ENCODE measurements at places on chromosomes 5 and 9. TPM values are rescaled to one million over a fixed set of nuclear protein-coding genes. Genes with fewer than 3 reads are reported as not detected.
A peak's percentile ranks its signal among the peaks of the same experiment; 100 is the strongest.

The TEX48 gene
- polyA plus RNA-seq, result not detected

The SLC6A18 gene
- not detected for polyA plus RNA-seq

The NOXA1 gene
- polyA plus RNA-seq, result 14.9 TPM

The HRH2 gene
- 12.7 TPM for polyA plus RNA-seq

The PLPP7 gene
- 42.5 TPM for polyA plus RNA-seq

The MEIKIN gene
- polyA plus RNA-seq, result not detected

DNA sequence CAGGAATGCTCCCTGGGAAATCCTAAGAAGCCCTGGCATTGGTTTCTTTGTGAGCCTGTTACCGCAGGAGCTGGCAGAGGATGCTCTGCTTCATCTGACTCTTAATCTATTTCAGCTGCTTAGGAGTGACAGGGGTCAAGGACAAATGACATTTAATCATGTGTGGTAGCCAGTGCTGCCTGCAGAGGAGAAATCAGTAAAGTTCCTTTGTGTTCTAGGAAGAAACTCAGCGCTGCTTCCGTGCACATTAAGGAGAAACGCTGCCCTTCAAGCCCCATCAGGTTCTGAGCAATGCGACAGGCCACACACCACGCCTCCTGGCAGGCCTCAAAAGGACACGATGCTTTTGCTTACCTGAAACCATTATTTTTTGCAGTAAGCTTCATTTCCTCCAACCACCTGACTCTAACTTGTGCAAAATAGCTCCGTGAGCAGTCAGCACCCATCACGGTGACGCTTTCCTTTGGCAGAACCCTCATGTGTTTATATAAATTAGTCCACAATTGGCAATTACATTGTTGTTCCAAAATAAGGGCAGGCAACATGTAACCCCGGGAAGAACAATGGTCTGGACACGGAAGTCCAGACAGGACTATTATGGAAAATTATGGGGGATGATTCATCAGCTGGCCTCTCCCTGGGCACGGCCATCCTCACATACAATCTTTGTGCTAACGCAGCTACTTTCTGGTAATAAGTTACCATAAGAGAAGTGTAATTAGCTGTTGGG is 387.9 kb upstream of the DAP start:
- DNase-seq, result no peak
- no peaks in the 10 kb centered on the region for H3K36me3 ChIP-seq
- H3K27ac ChIP-seq, result no peak overlapping the region
- peaks cover 7% of the 10 kb centered on the region for H3K4me1 ChIP-seq
- no peak overlapping the region for H3K4me3 ChIP-seq

DNA sequence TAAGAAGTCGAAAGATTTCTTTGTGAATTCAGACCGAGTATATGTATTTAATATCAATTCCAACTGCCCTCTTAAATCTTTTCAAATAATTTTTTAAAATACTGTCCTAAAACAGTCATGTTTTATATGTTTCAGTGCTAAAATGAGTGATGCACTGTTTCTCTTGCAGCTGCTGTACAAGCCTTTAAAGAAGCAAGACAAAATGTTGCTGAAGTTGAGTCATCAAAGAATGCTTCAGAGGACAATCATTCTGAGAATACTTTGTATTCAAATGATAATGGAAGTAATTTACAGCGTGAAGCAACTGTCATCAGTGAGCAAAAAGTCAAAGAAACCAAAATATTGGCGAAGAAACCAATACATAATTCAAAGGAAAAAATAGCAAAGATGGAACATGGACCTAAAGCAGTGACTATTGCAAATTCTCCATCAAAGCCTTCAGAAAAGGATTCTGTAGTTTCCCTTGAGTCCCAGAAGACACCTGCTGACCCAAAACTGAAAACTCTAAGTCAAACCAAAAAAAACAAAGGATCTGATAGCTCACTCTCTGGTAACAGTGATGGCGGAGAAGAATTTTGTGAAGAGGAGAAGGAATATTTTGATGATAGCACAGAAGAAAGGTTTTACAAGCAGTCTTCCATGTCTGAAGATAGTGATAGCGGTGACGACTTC is 58.0 kb downstream of the LOX start:
- no peak for DNase-seq
- H3K27ac ChIP-seq, result no peak overlapping the region
- no peaks in the 10 kb centered on the region for H3K27me3 ChIP-seq

DNA sequence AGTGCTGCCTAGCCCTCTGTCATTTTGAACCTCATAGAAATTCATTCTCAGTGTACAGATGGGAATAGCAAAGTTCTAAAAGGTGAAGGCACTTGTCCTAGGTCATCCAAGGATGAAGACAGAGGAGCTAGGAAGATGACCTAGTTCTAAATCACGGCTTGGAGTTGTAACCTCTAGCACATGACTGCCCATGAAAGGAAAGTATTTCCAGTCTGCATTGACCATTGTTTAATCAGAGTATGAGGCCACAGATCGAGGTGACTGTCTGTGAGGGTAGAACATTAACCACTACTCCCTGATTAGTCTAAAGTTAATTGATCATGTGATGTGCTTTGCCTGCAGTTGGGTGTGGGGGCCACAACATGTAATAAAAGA is 674 bp upstream of the TNFSF15 start:
- no peaks in the 10 kb centered on the region for H3K4me1 ChIP-seq
- DNase-seq, result no peak
- no peaks in the 10 kb centered on the region for H3K36me3 ChIP-seq
- peaks cover 96% of the 10 kb centered on the region for H3K27me3 ChIP-seq
- H3K4me3 ChIP-seq, result no peak overlapping the region
- H3K27ac ChIP-seq, result no peak overlapping the region

DNA sequence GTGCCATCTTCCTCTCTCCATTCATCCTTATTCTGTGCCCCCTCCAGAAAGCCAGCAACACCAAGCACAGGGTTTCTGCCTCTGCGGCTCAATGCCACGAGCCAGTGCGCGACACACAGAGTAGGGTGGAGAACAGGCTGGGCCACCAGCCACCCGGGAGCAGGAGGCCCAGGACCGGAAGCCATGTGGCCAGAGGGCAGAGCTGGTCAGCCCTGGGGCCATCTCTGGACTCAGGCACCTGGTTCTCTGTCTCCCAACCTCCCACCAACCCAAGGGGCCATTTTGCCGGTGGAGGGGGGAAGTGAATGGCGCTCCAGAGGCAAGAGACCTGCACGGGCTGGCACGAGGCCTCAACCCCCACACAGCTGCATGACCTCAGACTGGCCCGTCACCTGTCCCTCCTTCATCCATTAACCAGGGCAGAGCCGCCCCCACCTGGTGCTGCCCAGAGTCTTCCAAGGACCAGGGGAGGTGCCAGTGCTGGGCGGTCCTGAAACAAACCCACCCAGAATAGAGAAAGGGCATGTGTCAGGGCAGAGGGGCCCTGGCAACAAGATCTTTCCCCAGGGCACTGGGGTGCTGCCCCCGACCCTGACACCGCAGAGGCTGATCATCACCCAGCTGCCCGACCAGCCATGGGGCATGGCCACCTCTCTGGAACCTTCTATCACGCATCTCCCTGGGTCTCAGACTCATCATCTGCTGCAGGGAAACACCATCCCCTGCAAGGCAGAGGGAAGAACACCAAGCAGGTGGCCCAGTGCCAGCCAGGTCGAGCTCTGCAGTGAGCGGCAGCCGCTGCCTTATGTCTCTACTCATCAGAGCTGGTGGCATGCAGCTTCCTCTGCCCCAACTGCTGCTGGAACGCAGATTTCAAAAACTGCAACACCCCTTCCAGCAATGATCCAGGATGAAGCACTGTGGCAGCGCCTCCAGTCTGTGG is 11.9 kb downstream of the VAV2 start:
- no peak for DNase-seq
- H3K4me1 ChIP-seq, result peaks cover 10% of the 10 kb centered on the region
- no peaks in the 10 kb centered on the region for H3K27me3 ChIP-seq
- H3K36me3 ChIP-seq, result no peaks in the 10 kb centered on the region

DNA sequence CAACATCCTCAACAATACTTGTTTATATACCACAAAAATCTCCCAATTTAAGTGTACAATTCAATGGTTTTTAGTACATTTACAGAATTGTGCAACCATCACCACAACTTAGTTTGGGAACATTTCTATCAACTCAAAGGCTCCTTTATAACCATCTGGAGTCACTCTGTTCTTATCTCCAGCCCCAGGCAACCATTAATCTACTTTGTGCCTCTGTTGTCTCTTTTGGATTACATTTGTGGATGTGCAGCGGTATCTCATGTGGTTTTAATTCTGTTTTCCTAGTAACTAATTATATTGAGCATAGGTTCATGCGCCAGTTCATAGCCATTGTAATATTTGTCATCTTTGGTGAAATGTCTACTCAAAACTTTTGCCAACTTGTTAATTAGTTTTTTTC is 14.4 kb downstream of the ADAMTS19 start:
- no peaks in the 10 kb centered on the region for H3K27me3 ChIP-seq
- no peak overlapping the region for H3K27ac ChIP-seq
- DNase-seq, result no peak

GRCh38 chr5:180802325-180803180 is at the start of gene MGAT1:
Gene MGAT1, minus strand, starts transcription at chr5:180802806. Its CDS starts 9,835 bp downstream, at chr5:180792971.
- H3K4me1 ChIP-seq, result peaks cover 20% of the 10 kb centered on the region
- H3K27me3 ChIP-seq, result no peaks in the 10 kb centered on the region
- DNase-seq, result peak; percentile 93
- H3K27ac ChIP-seq, result peak within 1 kb of the TSS; percentile 93
- H3K4me3 ChIP-seq, result peak within 1 kb of the TSS; percentile 91
- no peaks in the 10 kb centered on the region for H3K36me3 ChIP-seq

DNA sequence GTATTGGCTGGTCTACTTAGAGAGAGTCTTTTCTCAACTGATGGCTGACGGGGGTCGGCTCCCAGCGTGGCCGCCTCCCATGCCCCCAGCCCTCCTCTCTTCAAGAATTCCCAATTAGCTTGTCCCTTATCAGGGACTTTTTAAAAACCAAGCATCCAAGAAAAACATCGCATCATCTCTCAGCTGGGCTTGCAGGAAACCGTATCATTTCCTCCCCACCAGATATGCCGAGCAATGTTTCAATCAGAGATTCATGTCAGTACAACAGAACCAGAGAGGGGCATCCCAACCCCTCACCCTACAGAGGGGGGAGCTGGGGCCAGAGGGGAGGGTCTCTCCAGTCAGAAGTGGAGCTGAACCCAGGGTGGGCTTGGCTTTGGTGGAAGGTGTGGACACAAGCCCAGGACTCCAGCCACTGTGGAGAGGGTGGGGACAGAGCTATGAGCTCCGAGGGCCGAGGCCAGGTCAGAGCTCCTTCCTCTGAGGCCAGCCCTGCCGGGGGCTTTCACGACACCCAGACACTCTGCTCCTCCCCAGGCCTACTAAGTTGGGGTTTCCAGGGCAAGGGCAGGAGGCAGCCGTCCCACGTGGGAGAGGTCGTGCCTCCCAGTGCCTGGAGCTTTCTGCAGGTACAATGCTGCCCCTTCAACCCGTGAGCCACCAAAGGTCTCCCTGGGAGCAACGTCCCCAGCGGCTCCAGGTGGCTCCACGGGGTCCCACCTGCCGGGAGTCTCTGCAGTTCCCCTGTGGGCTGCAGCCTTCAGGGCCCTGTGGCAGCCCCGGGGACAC is 39.0 kb upstream of the TMEM250 start:
- H3K36me3 ChIP-seq, result no peaks in the 10 kb centered on the region
- no peak overlapping the region for H3K4me3 ChIP-seq
- no peaks in the 10 kb centered on the region for H3K27me3 ChIP-seq
- H3K27ac ChIP-seq, result no peak overlapping the region

DNA sequence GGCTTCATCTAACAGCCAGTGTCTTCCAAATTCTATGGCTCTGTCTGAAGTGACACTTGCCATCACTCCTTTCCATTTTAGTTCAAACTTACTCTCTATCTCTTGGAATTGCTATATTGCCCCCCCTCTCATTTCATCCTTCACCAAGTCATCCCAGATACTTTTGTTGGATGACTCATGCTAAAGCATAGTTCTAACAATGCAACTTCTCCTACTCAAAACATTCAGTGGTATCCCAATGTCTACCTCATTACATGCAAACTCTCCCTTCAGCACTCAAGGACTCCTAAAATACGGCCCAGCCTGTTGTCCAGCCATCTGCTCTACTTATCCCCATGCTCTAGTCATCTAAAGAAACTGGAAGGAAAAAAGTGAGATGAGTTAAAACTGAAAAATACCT is 171.6 kb downstream of the RASEF start:
- no peaks in the 10 kb centered on the region for H3K36me3 ChIP-seq
- H3K27me3 ChIP-seq, result no peaks in the 10 kb centered on the region
- no peak overlapping the region for H3K4me3 ChIP-seq
- peaks cover 12% of the 10 kb centered on the region for H3K4me1 ChIP-seq
- DNase-seq, result no peak
- H3K27ac ChIP-seq, result no peak overlapping the region

DNA sequence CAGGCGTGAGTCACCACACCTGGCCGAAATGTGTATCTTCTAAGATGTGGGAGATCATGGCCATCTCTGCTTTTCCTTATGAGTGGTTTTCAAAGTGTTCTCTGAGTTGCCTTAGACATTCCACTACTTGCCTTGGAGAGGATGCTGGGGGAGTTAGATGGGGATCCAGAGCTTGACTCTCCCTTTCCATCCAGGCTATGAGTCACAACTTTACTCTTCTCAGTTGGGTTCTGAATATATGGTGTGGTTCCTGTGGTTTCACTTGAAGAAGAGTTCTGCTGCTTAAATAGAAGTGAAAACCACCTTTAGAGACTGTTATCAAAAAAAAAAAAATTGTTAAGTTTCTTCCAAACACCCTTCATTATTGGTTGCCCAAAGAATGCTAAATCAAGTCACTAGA is 217.6 kb downstream of the ZNF608 start:
- H3K36me3 ChIP-seq, result no peaks in the 10 kb centered on the region
- no peak overlapping the region for H3K27ac ChIP-seq
- no peak overlapping the region for H3K4me3 ChIP-seq
- DNase-seq, result peak; percentile 13
- H3K27me3 ChIP-seq, result no peaks in the 10 kb centered on the region
- no peaks in the 10 kb centered on the region for H3K4me1 ChIP-seq

DNA sequence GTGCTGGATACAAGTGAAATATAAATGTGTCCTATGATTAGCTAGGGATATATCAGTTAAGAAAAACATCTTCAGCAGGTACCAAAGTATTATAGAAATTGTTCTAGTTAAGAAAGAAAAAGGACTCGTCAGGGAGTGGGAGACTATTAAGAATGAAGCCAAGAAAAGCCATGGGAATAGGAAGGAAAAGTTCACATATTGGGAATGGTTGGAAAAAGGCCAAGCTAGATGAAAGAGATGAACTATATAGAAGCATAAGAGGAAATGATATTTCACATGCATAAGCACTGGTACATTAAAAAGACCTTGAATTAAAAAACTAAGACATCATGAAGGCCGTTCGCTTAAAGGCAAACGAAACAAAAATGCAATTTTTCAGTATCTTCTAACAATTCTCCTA is 237.7 kb downstream of the ADAMTS6 start:
- H3K4me1 ChIP-seq, result peaks cover 22% of the 10 kb centered on the region
- H3K36me3 ChIP-seq, result no peaks in the 10 kb centered on the region
- H3K27me3 ChIP-seq, result no peaks in the 10 kb centered on the region
